ENCODE measurements at places on chromosomes 5 and 9.

GRCh38 chr9:82183181-82183860 is 194.7 kb downstream of the SPATA31D1 start:
- no peak for DNase-seq

- DNase-seq = no peak
These were observed 413.4 kb downstream of the ANXA1 start for GRCh38 chr9:73565026-73565425.

- DNase-seq = no peak
These were observed 938 bp downstream of the LPAR1 start for GRCh38 chr9:111037356-111037707.

- no peak for DNase-seq
These were observed 13.9 kb downstream of the KDM4C start for GRCh38 chr9:6771722-6772121.

DNA sequence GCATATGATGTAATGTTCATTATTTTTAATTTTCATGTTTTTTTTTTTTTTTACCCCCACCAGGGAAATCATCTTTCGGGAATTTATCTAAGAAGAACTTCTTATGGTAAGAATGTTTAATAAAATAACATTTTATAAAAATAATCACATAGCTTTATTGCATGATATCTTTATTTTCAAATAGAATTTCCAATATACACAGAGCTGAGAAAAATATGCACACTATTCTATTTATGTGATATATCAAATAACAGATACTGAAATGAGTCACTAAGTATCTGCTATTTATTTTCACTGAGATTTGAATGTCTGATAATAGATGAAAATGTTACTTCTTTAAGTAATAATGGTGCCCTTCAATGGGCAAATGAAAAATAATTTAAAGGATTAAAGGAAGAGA is 1217.3 kb downstream of the MAT2B start:
- DNase-seq = no peak

DNA sequence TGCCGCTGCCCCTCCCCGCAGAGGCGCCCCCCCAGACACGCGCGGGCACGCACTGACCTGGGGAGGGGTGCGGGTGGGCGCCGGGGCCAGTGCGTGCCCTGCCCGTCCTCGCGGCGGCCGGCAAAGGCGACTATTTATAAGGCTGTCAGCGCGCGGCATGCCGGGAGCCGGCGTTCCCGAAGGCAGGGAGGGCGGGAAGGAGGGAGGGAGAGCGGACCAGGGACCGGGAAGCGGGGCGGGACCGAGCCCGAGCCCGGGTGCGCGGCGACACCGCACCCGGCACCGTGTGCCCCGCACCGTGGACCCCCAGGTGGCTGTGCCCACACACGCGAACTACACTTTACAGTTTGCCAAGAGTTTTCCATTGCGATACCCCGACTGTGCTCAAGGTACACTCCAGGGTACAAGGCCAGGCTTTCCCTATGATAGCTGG is at the start of gene AK1:
TSS of gene AK1 (minus strand) at position 110 of the 433 bp plus-strand sequence. CDS start 3,058 bp downstream, outside the sequence.
- DNase-seq = no peak

- DNase-seq = no peak
These were observed 32.9 kb downstream of the FGD3 start for GRCh38 chr9:92980085-92980745.

- no peak for DNase-seq
These were observed 168.3 kb upstream of the OTULINL start for GRCh38 chr5:14413331-14413750.

DNA sequence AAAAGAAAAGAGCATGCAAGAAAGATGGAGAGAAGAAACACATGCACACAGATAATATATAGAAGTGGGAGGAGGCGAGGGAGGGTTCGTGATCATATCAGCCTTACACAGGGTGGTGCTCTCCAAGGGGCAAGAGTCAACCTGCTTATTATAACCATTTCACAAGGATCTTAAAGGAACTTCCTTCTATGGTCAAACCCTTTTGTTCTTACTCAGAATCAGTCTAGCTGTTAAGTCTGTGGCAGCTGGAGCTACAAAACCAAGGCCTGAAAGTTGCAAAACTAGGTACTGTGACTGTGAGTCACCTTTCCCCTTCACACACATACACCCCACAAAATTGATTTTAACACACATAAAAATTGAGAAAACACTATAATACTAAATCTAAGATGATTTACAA is 18.5 kb upstream of the ERMP1 start:
- no peak for DNase-seq

- DNase-seq = no peak
These were observed 46.3 kb downstream of the BICD2 start for GRCh38 chr9:92718086-92719001.

DNA sequence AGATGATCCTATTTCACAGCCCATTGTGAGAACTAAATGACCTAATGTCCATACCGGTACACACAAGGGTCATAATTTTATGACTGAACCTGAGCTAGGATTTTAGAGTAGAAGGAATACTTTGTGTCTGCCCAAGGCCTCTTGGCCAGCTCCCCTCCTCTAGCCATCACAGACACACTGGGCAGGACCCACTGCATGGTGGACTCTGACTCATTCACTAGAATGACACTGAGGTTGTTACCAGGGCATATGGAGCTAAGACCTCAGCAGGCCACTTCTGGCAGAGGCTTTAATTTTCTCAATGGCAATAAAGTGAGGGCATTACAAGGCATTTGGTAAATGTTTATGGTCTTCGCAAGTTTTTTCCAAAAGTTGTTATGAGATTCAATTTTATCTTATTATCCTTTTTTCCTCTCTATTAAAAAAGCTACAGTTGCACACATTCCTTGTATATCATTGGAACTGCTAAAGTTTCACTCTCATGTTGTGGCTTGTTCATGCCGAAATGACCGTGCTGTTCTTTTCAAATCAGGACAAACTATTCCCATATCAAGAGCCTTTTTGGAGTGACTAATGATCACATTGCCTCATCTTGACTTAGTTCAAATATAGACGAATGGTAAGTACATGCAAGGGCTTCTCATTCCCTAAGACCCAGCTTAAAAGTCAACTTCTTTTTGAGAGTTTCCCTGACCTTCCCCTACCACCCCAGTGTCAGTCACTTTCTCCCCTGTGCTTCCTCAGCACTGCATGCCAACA is 595.7 kb downstream of the ACTL7B start:
- DNase-seq = no peak

DNA sequence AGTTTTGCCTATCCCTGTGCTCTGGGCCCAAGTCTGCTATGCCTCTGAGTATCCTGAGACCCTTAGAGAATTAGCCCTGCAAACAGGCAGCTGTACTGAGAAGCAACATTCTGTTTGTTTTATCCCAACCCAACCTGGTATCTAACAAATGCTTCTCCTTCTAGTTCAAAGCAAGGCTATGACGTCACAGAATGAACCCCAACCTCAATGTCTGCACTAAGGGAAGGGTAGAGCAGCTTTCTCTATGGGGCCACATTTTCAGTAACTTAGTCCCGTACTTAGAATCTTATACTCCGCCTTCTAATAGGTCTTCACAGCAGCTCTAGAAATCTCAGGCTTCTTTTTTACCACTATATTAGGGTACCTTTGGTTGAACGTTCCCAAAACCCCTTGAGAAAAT is 169.6 kb downstream of the TSSK1B start:
- DNase-seq = no peak

- no peak for DNase-seq
These were observed 204.7 kb downstream of the PTTG1 start for GRCh38 chr5:160626322-160626721.

DNA sequence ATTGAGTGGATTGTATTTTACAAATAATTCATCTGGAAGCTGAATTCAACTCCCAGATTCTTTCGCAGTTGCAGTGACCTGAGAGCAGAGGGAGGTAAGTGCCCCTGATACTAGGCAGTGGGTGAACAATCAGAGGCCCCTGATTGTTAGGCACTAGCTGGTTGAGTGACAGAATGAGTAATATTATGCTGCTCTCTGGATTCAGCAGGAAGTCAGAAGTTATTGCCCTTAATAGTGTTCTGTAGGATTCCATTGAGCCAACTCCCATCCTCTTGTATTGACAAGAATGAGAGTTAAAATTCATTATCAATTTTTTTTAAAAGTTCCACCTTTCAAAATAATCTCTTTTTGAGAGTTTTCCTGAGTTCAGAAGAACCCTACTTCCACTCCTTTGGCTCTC is 301.2 kb downstream of the DTWD2 start:
- DNase-seq = no peak

DNA sequence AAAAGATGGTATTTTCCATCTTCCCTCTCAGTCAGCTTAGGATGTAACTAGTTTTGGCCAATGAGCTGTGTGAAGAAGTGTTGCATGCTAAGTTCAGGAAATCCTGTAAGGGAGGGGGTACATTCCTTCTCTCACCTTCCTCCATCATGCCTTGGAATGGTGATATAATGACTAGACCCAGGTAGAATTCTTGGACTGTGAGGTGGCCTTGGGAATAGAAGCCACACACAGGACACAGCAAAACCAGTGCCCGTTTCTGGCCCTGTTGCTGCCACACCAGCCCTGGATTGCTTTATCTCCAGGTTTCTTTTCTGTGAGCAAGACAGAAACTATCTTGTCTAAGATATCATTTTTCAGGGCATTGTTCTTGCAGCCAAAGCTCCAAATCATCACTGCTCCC is 10.5 kb upstream of the ZNF354A start:
- no peak for DNase-seq

DNA sequence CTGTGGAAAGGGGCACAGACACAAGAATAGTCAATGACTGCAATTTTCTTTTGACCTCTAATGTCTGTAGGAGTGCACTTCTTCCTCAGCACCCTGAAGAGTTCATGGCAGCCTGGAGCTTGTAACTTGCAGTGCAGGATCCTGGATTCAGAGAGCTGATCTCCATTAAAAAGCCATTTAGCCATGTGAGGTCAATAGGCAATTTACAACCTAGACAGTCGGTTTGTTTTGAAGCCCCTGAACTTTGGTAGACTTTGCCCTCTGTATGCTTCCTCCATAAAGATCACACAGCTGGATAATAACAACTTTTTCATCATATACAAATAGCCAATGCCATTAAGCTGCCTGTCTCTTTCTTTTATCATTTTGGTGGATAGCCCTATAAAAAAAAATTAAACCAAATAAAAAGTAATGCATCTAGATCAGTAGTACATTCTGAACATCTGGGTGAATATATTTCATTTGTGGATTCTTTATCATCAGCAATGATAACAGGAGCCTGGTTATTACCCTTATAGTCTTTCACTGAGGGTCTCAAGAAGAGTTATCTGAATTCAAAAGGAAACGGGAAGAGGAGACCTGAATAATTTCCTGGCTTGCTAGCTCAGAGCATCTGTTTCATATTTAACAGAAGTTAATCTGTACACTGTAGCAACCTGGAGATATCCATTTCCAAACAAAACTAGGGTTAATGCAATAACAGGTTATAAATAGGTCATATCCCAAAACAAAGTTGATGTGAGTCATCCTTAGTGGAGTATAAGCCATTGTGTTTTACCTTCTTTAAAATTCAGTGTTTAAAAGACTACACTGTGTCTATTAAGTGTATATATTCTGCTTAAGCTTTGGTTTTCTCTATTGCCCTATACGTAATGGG is 193.8 kb upstream of the ACTBL2 start:
- DNase-seq = peak; percentile 9

GRCh38 chr9:4077499-4078102 is 222.3 kb downstream of the GLIS3 start:
- DNase-seq = peak; percentile 44

GRCh38 chr5:143908959-143909358 is 97.0 kb downstream of the HMHB1 start:
- no peak for DNase-seq

DNA sequence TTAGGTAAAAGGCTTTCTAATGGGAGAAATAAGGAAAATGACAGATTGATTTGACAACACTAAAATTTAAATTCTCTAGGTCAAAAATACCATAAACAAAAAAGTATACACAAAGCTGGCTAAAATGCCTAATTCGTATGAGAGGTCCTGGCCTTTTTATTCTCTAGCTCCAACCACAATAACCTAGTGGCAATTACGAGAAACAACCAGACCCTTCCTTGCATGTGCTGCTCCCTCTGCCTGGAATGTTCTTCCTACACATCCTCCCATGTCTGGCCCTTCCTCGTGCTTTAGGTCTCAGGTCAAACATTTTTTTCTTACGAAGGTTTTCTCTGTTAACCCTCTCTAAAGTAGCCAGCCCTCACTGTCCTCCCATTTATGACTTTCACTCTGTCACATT is 176.4 kb upstream of the PLPPR1 start:
- no peak for DNase-seq

GRCh38 chr9:27348785-27349697 is 52.1 kb upstream of the EQTN start:
- no peak for DNase-seq

DNA sequence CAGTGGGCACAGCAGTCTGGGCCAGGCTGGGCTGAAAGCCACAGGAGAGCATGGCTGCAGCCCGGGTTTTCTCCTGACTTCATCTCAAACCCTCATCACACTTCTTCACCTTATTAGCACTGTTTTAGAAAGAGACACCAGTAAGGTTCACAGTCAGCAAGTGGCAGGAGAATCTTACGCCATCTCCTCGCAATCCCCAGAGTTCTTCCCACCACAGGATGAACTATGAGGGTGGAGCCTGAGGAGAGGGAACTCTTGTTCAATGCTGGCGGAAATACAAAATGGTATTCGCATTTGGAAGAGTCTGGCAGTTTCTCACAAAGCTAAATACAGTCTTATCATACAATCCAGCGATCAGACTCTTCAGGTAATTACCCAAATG is 14.7 kb downstream of the BICD2 start:
- DNase-seq = no peak

- peak; percentile 73 for DNase-seq
These were observed 105.6 kb upstream of the TXNDC8 start for GRCh38 chr9:110443146-110443865.

GRCh38 chr9:120756531-120756930 is 36.7 kb downstream of the FBXW2 start:
- no peak for DNase-seq

DNA sequence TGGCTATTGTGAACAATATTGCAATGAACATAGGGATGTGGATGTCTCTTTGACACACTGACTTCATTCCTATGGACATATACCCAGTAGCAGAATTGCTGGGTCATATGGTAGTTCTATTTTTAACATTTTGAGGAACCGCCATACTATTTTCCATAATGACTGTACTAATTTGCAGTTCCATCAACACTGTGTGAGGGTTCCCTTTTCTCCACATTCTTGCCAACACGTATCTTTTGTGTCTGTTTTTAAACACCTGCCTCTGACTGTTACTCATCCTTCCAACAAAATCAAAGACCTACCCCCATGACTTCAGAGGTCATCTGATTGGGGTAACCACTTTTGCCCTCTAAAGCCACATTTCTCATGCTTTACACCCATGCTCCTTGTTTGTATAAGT is 133.5 kb downstream of the MED27 start:
- DNase-seq = no peak

- no peak for DNase-seq
These were observed 327.1 kb downstream of the MTRR start for GRCh38 chr5:8196061-8196460.
